Activated T-cell treated with anti-CD3 and anti-CD28 coated beads, Interleukin-2, amount 50 U/mL, for 72 hours (primary cell): ENCODE measurements at places on chromosomes 4 and X. TPM values are rescaled to one million over a fixed set of nuclear protein-coding genes. Genes with fewer than 3 reads are reported as not detected.

The BGN gene
- total RNA-seq = not detected

The USP27X gene
- 2.1 TPM for total RNA-seq

The JADE1 gene
- 30.0 TPM for total RNA-seq

The C4orf54 gene
- total RNA-seq = not detected

The TRAM1L1 gene
- not detected for total RNA-seq

The FGFR3 gene
- total RNA-seq = not detected

The PCSK1N gene
- total RNA-seq = 1.9 TPM

The SPANXD gene
- not detected for total RNA-seq

The GSX2 gene
- total RNA-seq = not detected
